ENCODE measurements at places on chromosomes 2 and 18. TPM values are rescaled to one million over a fixed set of nuclear protein-coding genes. Genes with fewer than 3 reads are reported as not detected.

- H3K4me3 ChIP-seq = no peak overlapping the region
- H3K27ac ChIP-seq = no peak overlapping the region
- no peaks in the 10 kb centered on the region for H3K27me3 ChIP-seq
- no peaks in the 10 kb centered on the region for H3K36me3 ChIP-seq
- DNase-seq = no peak
These were observed 634.5 kb downstream of the ZEB2 start for GRCh38 chr2:143885461-143885860.

The ICA1L gene
- total RNA-seq = 10.0 TPM

The GCG gene
- not detected for total RNA-seq

DNA sequence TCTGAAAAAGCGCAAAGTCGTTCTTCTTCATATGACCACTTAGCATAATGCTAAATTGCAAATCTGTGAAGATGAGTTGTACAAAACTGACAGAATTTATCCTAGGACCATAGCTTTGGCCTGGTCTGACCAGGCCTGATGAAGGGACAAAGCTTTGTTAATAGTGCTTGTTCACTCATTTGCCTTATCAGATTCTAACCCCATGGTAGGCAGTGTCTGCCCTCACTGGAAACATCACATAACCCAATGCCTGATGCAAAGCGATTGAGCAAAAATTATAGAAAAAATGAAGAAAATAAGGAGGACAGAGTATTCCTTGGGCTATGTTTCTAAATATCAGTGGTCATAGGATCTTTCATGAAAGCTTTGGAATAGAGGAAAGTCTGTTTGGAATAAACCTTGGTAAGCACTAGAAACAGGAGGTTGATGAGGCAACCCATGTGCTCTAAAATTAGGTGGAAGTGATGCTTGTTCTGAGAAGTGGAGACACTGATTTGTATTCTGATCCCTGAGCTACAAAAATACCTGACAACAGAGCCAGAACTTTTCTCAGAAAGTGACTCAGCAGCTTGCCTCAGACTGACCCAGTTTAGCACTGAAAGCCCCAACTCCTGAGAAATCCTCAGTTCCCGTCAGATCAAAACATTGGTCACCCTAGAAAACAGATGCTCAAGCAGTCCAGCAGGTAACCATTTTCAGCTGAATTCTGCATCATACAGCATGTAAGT, 131.4 kb upstream of the MAPRE2 start:
- no peaks in the 10 kb centered on the region for H3K4me1 ChIP-seq
- no peaks in the 10 kb centered on the region for H3K27me3 ChIP-seq
- H3K27ac ChIP-seq = no peak overlapping the region
- no peak overlapping the region for H3K4me3 ChIP-seq
- DNase-seq = no peak

The KANSL1L gene
- 81.8 TPM for total RNA-seq

GRCh38 chr2:71570951-71571460, 117.6 kb downstream of the DYSF start:
- H3K36me3 ChIP-seq = no peaks in the 10 kb centered on the region
- H3K27ac ChIP-seq = no peak overlapping the region
- H3K4me3 ChIP-seq = no peak overlapping the region
- no peaks in the 10 kb centered on the region for H3K27me3 ChIP-seq
- no peaks in the 10 kb centered on the region for H3K4me1 ChIP-seq
- no peak for DNase-seq

The DRC1 gene
- 0.85 TPM for total RNA-seq
